ENCODE measurements at places on chromosomes 12 and 14. TPM values are rescaled to one million over a fixed set of nuclear protein-coding genes. Genes with fewer than 3 reads are reported as not detected.

ANKRD33 gene
- polyA plus RNA-seq = not detected

CCER1 gene
- polyA plus RNA-seq = not detected

CREBL2 gene
- polyA plus RNA-seq = 15.4 TPM

FLVCR2 gene
- 1.0 TPM for polyA plus RNA-seq

ALDH2 gene
- 9.7 TPM for polyA plus RNA-seq

ACSM4 gene
- polyA plus RNA-seq = not detected

FOXG1 gene
- polyA plus RNA-seq = 0.05 TPM

PYGL gene
- polyA plus RNA-seq = 1.3 TPM

HOXC6 gene
- polyA plus RNA-seq = 0.11 TPM

INSM2 gene
- polyA plus RNA-seq = not detected

ZNF219 gene
- polyA plus RNA-seq = 1.6 TPM

SLC22A17 gene
- polyA plus RNA-seq = not detected

STYK1 gene
- polyA plus RNA-seq = 0.76 TPM

LRRC10 gene
- polyA plus RNA-seq = not detected

KLRC2 gene
- 0.35 TPM for polyA plus RNA-seq

OR4K1 gene
- polyA plus RNA-seq = not detected

CIROP gene
- not detected for polyA plus RNA-seq

C3AR1 gene
- polyA plus RNA-seq = 0.08 TPM

RAPGEF3 gene
- polyA plus RNA-seq = not detected

SLC25A21 gene
- polyA plus RNA-seq = not detected

DPY19L2 gene
- 0.22 TPM for polyA plus RNA-seq

GPR137C gene
- 0.10 TPM for polyA plus RNA-seq

KMT2D gene
- polyA plus RNA-seq = 4.6 TPM

SPIC gene
- polyA plus RNA-seq = not detected

ABHD12B gene
- polyA plus RNA-seq = not detected

DIO3 gene
- not detected for polyA plus RNA-seq

BTBD7 gene
- 6.9 TPM for polyA plus RNA-seq

SLC6A15 gene
- not detected for polyA plus RNA-seq

LBHD2 gene
- not detected for polyA plus RNA-seq

DIABLO gene
- polyA plus RNA-seq = 69.0 TPM

CCDC196 gene
- 0.20 TPM for polyA plus RNA-seq

TEAD4 gene
- not detected for polyA plus RNA-seq

TM9SF1 gene
- 39.2 TPM for polyA plus RNA-seq

HCAR1 gene
- not detected for polyA plus RNA-seq

USP44 gene
- polyA plus RNA-seq = 0.14 TPM

Measured in GM12878 (cell line).